Neural crest cell (in vitro differentiated cells): ENCODE measurements at places on chromosomes 6 and 20. TPM values are rescaled to one million over a fixed set of nuclear protein-coding genes. Genes with fewer than 3 reads are reported as not detected.

Gene HRH3
- total RNA-seq = 0.75 and 0.86 TPM in 2 replicates

Gene RAD21L1
- total RNA-seq = not detected in 2 replicates

Gene TFAP2C
- total RNA-seq = 4.0 and 4.9 TPM in 2 replicates

Gene SLC22A3
- total RNA-seq = 0.12 TPM in 1 of 2 replicates, not detected in the other

GRCh38 chr6:21588481-21589351 lies 4.8 kb upstream of the SOX4 start:
- peaks cover 11% of the 10 kb centered on the region for H3K36me3 ChIP-seq
- H3K27ac ChIP-seq = peak overlapping the region; percentile 99
- DNase-seq = peak; percentile 53
- H3K27me3 ChIP-seq = no peaks in the 10 kb centered on the region

DNA sequence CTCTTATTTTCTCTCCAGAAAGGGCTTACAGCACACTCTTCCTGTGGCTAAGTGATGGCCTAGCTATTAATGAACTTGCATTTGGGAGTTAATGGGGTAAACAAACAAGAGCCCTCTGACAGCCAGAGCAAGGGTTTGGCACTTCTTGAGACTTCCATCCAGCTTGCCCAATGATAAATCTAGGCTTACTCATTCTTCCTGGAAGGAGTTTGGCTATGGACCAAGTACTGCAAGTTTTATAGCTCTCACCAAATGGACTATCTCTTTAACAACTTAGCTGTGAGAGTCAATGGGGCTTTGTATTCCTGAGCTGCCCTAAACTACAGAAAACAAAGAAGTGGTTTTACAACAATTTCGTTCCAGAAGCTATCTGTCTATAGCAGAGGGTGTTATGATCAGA lies 16.7 kb upstream of the PI3 start:
- H3K4me3 ChIP-seq = no peak overlapping the region
- peaks cover 13% of the 10 kb centered on the region for H3K4me1 ChIP-seq
- DNase-seq = no peak
- H3K27me3 ChIP-seq = peaks cover 12% of the 10 kb centered on the region
- H3K27ac ChIP-seq = no peak overlapping the region
- H3K36me3 ChIP-seq = peaks cover 7% of the 10 kb centered on the region

DNA sequence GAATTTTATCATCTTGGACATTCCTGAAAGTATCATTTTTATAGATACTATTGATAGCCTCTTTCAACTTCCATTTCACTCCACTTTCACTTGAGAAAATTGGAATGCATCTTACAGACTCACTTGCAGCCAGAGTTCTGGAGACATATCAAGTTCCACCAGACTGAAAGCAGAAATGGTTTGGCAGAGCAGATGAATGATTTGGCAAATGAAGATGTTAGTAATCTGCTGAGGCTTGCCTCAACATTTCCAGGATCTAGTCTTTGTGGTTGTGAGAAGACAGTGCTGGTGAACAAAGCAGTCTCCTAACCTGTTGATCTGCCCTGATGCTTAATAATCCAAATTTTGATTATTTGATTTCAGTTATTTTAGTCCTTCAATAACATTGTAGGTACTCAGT lies 202.6 kb downstream of the TRDN start:
- DNase-seq = no peak
- H3K27me3 ChIP-seq = no peaks in the 10 kb centered on the region
- H3K4me1 ChIP-seq = no peaks in the 10 kb centered on the region
- no peak overlapping the region for H3K27ac ChIP-seq

DNA sequence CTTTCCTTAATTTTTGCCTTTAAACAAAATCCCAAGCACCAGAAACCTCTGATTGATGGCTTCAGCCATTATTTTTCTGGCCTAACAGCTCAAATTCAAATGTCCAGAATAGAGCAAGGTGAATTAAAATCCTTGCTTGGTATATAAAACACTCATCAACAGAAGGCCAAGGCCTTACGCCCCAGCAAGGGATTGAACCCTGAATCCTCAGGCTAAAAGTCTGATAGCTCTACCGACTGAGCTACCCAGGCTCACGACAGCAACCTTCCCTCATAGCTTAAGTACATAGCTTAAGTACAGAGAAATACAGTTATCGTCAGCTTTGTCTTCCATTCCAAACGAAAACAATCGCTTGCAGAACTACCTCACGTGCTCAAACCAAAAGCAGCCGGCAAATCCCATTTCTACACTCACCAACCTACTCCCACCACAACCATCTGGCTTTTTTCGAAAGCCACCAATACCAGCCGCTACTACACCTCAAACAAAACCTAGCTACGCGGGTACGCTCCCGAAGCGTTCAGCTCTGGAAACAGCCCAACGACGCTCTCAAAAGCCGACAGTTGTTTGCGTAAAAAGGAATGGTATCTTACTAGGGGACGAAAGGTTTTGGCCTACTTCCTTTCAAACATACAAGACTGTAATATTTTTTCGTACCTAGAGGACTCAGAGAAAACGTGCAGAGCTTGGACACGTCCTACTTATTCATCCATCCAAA lies 167.5 kb downstream of the GPX5 start:
- peaks cover 8% of the 10 kb centered on the region for H3K4me1 ChIP-seq
- DNase-seq = no peak
- no peak overlapping the region for H3K4me3 ChIP-seq
- no peaks in the 10 kb centered on the region for H3K36me3 ChIP-seq
- peaks cover 59% of the 10 kb centered on the region for H3K27me3 ChIP-seq

DNA sequence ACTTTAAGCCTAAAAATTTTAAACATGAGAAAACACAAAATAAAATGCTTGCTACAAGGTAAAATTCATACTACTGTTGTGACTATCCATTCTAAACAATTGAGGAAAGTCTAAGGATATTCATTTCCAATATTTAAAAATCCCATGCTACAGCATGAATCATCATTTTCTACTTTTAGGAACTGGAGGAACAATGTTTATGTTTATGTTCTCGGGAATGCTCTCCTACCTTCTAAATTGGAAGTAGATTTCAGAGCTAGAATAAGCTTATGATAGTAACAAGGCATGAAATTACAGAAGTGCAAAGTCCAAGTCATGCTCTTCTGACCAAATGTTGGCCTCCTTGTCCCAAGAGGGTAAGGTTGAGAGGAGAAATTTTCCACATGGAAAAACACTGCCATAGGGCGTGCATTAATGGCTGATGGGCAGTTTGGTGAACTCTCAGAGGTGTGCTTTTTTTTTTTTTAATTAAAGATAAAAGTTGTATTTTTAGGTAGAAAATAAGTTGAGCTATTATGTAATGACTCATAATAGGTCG lies 6.0 kb upstream of the MYLK4 start:
- DNase-seq = no peak
- H3K36me3 ChIP-seq = no peaks in the 10 kb centered on the region
- peaks cover 9% of the 10 kb centered on the region for H3K4me1 ChIP-seq
- H3K27me3 ChIP-seq = peaks cover 11% of the 10 kb centered on the region
- H3K4me3 ChIP-seq = no peak overlapping the region

GRCh38 chr20:37994512-37994911 lies 38.7 kb downstream of the TTI1 start:
- no peak for DNase-seq
- no peak overlapping the region for H3K27ac ChIP-seq
- no peak overlapping the region for H3K4me3 ChIP-seq
- H3K36me3 ChIP-seq = peaks cover 6% of the 10 kb centered on the region
- peaks cover 18% of the 10 kb centered on the region for H3K4me1 ChIP-seq

GRCh38 chr6:159422041-159422984 lies 253.1 kb downstream of the FNDC1 start:
- H3K4me1 ChIP-seq = peaks cover 14% of the 10 kb centered on the region
- H3K27me3 ChIP-seq = peaks cover 2% of the 10 kb centered on the region
- no peak overlapping the region for H3K27ac ChIP-seq
- no peaks in the 10 kb centered on the region for H3K36me3 ChIP-seq
- no peak overlapping the region for H3K4me3 ChIP-seq

- no peaks in the 10 kb centered on the region for H3K4me1 ChIP-seq
- DNase-seq = no peak
- peaks cover 5% of the 10 kb centered on the region for H3K36me3 ChIP-seq
- H3K27me3 ChIP-seq = no peaks in the 10 kb centered on the region
These were observed 31.1 kb downstream of the PHACTR2 start for GRCh38 chr6:143708889-143709288.

- H3K27ac ChIP-seq = no peak overlapping the region
- H3K4me1 ChIP-seq = peaks cover 46% of the 10 kb centered on the region
- H3K36me3 ChIP-seq = no peaks in the 10 kb centered on the region
- no peak for DNase-seq
- no peak overlapping the region for H3K4me3 ChIP-seq
These were observed 13.6 kb upstream of the ABRACL start for GRCh38 chr6:139014945-139015344.

- H3K4me1 ChIP-seq = no peaks in the 10 kb centered on the region
- DNase-seq = no peak
- no peak overlapping the region for H3K4me3 ChIP-seq
- H3K27me3 ChIP-seq = no peaks in the 10 kb centered on the region
These were observed 49.3 kb downstream of the ELOVL4 start for GRCh38 chr6:79898076-79898475.

GRCh38 chr6:144931172-144932035 lies 646.3 kb downstream of the UTRN start:
- peaks cover 5% of the 10 kb centered on the region for H3K4me1 ChIP-seq
- no peak overlapping the region for H3K27ac ChIP-seq
- H3K27me3 ChIP-seq = no peaks in the 10 kb centered on the region
- H3K36me3 ChIP-seq = peaks cover 7% of the 10 kb centered on the region

- H3K4me1 ChIP-seq = peaks cover 48% of the 10 kb centered on the region
- no peaks in the 10 kb centered on the region for H3K27me3 ChIP-seq
- H3K27ac ChIP-seq = no peak overlapping the region
- DNase-seq = no peak
These were observed 78.2 kb upstream of the EEF1E1 start for GRCh38 chr6:8180327-8181159.

DNA sequence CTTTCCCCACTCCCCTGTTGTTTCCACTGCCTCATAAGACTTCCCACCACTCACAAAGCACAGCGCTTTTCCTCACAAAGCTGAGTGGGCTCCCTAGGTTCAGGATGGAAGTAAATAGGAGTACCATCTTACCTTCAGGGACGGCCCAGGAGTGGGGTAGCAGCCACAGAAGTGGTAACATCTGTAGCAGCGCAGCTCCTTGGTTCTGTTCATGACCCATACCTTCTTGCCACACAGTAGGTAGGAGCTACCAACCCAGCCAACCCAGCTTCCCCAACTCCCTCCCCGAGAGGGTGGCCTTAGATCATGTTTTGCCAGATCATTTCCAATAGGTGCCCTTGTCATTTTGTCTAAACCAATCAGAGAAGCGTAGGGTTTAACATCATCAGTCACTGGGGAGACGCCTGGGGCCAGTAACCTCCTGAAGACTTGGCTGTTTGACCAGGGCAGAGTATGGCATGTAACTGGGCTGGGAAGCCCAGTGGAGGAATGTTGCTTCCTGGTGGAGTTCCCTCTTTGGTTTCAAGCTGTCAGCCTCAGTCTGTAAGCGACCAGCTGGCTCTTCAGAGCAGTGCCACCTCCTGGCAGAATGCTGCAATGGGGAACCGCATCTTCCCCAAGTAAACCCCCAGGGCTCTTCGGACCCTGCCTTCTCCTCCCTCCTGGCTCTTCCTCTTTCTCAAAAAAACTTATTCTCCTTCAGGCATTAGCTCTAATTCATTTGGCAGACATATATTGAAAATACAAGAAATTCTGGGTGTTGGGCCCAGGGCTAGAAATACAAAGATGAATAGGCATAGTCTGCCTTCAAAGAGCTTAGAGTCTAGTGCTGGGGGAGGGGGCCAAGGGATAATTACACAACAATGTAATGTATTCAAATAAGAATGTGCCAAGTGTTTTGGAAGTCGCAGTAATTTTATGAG lies at the start of gene HLA-DMA:
Gene HLA-DMA (minus strand): TSS at position 281 of the 923 bp plus-strand sequence. CDS start 61 bp downstream, at position 220.
- H3K36me3 ChIP-seq = no peaks in the 10 kb centered on the region
- H3K4me3 ChIP-seq = no peak within 1 kb of the TSS
- no peak within 1 kb of the TSS for H3K27ac ChIP-seq

DNA sequence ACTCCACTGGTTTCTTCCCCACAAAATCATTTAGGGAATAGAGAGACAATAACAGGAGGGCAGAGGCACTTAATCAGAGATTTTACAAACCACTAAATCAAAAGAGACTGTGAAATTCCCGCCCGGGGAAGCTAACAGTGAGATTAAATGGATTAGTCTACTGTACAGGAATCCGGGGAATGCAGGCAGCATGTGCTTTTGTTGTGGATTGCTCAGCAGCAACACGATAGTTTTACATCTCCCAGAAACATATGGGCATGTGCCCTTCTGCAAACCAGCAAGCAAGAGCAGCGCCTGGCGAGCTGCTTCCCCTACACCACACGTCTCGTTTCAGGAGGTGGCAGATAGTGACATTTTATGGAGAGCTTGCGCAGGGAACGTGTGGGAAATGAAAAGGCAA lies 382.3 kb downstream of the CD83 start:
- H3K4me3 ChIP-seq = no peak overlapping the region
- peaks cover 37% of the 10 kb centered on the region for H3K4me1 ChIP-seq
- H3K27ac ChIP-seq = no peak overlapping the region

DNA sequence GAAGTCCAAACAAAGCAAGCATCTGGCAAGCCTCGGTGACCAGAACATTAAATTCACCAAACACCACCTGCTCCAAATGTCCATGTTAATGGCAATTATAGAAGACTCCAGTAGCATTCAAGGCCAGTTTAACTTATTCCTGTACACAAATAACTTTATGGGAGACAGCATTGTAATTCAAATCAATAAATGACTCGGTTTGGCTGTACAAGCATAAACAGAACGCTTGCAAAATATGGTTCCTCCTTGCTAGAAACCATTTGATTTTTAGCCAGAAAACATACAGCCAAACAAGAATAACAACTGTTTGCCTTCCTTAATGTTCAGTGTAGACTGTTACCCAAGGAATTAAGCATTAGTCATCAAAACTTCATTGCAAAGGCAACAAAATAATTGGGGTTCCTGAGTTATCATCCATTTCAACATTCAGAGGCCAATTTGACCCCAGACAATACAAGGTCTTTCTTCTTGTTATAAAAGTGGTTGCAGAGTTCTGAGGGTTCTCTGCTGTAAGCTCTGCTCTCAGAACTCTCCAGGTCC lies 125.1 kb downstream of the BFSP1 start:
- no peak overlapping the region for H3K27ac ChIP-seq
- no peaks in the 10 kb centered on the region for H3K36me3 ChIP-seq
- H3K27me3 ChIP-seq = no peaks in the 10 kb centered on the region
- H3K4me3 ChIP-seq = no peak overlapping the region
- no peaks in the 10 kb centered on the region for H3K4me1 ChIP-seq
